ENCODE measurements at places on chromosomes 11 and 22.

DNA sequence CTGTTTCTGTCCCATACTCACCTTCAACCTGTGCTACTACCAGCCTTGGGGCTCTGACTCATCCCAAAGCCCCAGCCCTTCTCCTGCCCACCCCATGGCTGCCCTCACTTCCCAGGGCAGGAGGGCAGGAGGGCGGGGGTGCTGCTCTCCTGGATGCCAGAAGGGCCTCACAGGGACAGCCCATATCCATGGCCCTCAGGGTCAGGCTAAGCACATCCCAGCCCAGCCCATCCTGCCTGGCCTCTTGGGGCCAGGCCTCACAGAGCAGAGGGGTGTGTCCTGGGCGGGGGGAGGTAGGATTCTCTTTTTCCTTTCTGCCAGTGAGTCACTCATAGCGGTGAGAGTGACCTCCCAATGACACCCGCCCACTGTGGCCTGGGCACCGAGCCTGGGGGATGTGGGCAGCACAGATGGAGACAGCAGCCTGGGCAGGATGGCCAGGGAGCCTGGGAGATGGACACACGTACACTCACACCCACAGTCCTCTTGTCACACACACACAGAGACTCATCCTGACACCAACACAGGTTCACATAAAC, 2.4 kb downstream of the LTBP3 start:
- DNase-seq, result no peak

- DNase-seq, result no peak
Observed at GRCh38 chr22:20777420-20778177, 3.7 kb downstream of the SERPIND1 start.

DNA sequence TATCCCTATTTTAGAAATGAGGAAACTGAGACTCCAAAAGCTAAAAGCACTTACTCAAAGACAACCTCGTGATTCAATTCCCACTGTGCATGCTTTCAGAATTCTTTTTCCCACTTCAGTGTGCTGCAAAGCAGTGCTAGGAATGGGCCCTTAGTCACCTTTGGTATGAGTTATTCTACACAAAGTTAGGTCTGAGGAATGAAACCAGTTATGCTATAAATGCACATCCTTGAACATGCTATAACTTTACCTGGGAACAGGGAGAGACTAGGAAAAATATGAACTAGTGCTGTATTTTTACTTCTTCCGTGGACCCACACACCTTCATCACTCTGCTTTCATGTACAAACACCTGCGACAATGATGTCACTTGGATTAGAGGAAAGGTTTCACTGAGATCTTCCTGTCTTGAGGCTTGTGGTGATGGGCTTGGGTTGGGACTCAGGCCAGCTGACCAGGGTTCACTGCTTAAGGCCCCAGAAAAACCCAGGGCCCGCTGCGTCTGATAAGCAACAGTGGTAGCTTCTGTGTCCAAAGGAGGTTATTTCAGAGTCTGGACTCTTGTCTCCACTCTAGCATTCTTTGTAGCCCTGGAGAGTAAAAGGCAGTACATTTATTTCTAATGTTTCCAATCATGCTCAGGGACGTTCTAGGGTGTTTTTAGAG, 81.6 kb downstream of the ZC3H12C start:
- DNase-seq, result no peak

DNA sequence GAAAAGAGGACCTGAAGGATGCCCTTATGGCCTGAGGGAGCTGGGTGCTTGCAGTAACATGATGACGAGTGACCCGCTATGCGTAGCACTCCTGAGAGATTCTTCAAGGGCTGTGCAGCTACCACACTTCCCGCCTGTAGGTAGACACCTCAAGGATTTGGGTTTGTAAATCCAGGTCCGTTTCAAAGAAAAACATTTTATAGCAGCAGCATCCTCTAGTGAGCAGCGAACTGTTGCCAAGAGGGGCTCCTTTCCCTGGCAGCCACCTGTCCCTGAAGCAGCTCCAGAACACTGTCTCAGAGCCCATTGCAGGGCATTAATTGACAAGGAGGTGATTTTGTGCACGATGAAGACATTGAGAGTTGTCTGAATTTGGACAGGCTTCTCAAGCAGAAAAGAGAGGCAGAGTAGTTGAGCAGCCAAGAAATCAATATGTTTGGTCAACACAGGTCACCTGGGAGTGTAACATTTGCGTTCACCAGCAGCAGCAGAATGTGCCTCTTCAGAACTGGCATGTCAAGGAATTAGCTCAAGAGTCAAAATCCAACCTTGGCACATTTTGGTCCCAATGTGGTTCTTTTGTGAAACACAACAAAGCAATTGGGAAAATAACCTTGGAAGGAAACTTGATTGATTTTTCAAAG, 209.8 kb upstream of the MTNR1B start:
- no peak for DNase-seq

GRCh38 chr11:106765469-106766258, 252.6 kb downstream of the GUCY1A2 start:
- no peak for DNase-seq

DNA sequence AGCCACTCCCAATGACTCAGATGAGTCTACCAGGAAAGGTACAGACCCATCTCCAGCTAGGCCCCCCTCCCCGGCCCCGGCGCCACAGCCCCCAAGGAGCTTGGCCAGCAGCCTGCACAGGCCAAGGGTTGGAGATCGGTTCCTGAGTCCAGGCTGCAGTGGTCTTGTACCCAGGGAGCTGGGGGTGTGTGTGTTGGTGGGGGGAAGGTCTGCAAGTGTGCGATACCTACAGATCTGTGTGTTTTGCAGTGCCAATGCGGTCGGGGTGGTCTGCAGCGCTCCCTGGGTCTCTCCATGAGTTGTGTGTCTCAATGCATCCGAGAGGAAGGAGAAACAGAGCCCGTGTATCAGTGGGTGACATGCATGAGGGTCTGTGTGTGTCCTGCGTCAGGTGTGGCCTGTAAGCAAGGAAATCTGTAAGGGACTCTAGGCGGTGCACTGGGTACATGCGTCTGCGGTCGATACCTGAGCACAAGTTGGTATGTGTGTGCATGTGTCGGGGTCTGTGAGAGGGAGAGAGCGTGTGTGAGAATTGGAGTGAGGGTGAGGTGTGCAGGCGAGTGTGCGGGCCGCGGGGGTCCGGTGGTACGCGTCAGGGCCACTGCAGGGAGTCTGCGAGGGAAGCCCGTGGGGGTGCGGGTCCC, 645 bp downstream of the CDC42BPG start:
- no peak for DNase-seq
